ENCODE measurements at places on chromosomes 16 and 17.

- no peak for DNase-seq
Measured at GRCh38 chr17:61159221-61159814, 240.3 kb upstream of the TBX2 start.

DNA sequence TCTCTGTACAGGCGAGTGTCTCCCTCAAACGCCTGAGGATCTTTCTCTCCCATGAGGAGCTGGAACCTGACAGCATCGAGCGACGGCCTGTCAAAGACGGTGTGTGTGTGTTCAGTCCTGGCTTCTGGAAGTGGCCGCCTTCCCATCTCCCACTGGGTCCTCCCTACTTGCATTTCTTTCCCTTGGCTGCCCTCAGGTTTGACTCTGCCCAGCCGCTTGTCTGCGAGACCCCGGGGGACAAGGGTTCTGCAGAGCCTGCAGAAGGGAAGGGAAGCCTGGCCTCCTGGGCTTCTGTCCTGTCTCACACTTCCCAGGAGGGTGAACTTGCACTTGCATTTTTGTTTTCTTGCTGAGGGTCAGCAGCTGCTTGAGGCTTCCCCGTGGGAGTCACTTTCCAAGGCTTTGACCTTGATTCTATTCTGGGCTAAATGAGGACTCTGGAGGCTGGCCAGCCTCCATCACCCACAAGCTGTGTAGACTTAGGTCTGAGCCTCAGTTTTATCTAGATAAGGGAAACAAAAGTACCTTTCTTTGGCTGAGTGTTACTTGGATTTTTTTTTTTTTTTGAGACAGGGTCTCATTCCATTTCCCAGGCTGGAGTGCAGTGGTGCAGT, 122.3 kb downstream of the ABCC1 start:
- no peak for DNase-seq

DNA sequence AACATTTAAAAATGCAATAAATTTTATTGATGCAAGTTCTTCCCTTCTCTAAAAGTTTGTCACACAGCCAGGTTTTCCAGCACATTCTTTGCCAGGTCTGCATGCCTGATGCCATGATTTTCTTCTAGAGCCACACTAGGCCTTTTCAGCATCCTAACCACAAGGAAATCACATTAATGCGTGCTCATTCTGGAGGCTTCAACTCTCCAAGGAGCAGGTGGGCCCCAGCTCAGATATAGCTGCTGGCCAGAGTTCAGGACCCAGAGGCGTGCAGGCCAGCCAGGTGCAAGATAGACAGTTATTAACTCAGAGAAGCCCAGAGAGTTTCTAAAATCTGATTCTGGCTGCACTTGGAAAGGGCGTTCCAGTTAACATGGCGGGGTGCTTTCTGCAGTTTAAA, 124.5 kb upstream of the MAF start:
- DNase-seq, result no peak

- no peak for DNase-seq
Measured at GRCh38 chr17:54867634-54868033, 33.0 kb upstream of the TOM1L1 start.

GRCh38 chr16:3094289-3095027, 4.6 kb downstream of the ZSCAN10 start:
- DNase-seq, result no peak

GRCh38 chr17:41717408-41718286, 5.5 kb downstream of the GAST start:
- DNase-seq, result no peak

- no peak for DNase-seq
Measured at GRCh38 chr17:47176389-47176826, 12.7 kb downstream of the CDC27 start.

- DNase-seq, result peak; percentile 2
Measured at GRCh38 chr16:13866073-13866472, 53.9 kb upstream of the ERCC4 start.

DNA sequence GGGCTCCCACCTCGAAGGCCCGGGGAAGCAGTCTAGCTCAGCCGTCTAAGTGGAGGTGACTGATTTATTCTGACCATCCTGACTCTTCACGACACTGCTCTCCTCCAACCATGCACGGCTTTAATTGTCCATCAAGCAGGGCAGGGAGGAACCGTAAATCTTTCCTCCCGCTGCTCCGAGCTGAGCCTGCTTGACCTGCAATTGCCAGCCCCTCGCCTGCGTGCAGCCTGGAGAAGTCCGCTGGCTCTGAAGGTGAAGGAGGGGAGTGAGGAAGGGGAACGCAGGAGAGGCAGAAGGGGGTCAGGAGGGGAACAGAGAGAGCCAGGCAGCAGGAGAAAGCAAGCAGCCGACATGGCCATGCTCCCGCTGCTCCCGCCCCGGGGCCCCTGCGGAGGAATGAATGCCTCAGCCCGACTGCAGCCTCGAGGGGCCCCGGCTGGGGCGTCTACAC, 10.1 kb downstream of the RBFOX3 start:
- DNase-seq, result no peak

DNA sequence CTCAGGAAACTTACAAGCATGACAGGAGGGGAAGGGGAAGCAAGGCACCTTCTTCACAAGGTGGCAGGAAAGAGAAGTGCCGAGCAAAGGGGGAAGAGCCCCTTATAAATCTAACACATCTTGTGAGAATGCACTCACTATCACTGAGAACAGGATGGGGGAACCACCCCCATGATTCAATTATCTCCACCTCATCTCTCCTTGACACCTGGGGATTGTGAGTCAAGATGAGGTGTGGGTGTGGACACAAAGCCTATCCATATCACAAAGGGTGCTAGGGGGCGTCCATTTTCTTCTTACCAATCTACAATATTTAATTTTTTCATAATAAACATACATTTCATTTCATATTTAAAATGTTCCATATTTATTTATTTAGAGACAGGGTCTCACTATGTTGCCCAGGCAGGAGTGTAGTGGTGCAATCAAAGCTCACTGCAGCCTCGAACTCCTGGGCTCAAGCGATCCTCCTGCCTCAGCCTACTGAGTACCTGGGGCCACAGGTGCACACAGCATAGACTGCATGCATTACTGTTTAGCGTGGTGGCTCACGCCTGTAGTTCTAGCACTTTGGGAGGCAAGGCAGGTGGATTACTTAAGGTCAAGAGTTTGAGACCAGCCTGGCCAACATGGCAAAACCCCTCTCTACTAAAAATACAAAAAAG, 26.5 kb upstream of the FAAP100 start:
- DNase-seq, result no peak

DNA sequence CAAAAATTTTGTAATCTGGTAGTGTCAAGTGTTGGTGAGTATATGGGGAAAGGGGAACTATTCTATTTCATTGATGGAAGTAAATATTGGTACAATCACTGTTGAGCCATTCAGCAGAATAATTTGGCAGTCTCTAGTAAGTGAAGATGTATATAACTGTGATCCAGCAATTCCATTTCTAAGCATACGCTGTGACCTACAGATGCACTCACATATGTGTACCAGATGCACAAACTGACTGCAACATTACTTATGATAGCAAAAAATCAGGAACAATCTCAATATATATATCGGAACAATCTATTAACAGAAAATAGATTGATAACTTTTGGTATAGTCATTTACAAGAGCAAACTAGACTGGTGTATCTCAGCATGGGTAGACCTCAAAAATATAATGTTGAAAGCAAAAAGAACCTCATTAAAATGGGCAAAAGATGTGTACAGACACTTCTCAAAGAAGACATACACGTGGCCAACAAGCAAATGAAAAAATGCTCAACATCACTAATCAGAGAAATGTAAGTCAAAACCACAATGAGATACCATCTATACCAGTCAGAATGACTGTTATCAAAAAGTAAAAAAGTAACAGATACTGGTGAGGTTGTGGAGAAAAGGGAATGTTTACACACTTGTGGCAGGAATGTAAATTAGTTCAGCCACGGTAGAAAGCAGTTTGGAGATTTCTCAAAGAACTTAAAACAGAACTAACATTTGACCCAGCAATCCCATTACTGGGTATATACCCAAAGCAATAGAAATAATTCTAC, 20.7 kb downstream of the ADAP2 start:
- DNase-seq, result no peak

- DNase-seq, result no peak
Measured at GRCh38 chr17:15232517-15232915, 32.6 kb downstream of the PMP22 start.

DNA sequence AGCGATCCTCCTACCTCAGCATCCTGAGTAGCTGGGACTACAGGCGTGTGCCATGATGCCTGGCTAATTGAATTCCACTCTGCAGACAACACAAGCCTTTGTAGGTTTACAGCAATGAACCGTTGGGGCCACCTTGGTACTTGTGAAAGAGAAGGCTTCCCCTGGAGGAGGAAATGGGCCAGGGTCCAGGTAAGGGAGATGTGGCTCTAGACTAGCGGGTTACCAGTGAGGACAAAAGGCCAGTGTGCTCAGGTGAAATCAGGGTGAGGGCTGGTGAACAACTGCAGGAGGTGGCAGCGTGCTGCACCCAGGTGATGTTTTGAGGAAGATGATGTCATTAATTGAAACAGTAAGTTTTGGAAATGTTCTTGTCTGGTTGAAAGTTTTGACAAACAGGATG, 6.7 kb downstream of the SDR42E1 start:
- no peak for DNase-seq

DNA sequence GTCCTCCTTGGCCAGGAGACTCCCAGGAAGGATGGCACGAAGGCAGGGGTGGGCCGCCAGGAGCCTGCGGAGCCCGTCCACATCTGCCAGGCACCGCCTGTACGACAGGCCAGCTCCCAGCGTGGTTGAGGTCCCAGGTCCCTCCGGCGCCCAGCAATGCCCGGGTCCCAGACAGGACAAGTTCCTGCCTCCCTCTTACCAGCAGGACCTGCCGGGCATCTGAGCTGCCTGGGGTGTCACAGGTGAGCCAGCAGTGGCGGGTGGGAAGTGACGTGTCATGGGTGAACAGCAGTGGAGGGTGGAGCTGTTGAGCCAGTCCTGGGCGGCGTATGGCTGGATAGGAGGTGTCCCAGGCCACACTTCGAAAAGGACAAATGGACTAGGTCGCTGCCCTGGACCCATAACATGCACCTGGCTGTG, 15.7 kb upstream of the BAHCC1 start:
- no peak for DNase-seq

DNA sequence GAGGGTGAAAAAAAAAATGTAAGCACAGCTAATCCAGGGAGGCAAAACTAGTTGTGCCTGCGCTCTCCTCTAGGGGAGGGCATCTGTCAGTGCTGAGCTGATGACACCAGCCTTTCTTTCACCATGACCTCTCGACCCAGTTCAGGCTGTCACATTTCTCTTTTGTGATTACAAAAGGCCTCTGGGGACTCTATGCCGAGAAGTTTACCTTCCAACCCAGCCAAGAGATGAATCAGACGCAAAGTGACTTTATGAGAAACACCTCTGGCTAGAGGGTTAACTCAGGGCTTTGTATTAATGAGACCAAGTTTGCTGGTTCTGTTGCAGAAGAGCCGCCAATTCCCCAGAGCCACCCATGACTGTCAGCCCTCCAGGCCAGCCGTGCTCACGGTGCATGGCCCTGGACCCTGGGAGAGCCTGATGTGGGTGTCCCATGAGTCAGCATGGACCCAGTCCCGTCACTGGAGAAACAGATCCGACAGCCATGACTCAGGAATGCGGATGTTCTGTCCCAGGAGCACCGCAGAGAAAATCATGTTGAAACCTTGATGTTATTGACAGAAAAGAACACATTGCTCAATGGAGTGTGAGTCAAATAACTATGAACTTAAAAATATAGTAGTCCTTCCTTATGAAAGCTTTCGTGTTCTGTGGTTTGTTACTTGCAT, 437.2 kb downstream of the HS3ST3B1 start:
- DNase-seq, result no peak

DNA sequence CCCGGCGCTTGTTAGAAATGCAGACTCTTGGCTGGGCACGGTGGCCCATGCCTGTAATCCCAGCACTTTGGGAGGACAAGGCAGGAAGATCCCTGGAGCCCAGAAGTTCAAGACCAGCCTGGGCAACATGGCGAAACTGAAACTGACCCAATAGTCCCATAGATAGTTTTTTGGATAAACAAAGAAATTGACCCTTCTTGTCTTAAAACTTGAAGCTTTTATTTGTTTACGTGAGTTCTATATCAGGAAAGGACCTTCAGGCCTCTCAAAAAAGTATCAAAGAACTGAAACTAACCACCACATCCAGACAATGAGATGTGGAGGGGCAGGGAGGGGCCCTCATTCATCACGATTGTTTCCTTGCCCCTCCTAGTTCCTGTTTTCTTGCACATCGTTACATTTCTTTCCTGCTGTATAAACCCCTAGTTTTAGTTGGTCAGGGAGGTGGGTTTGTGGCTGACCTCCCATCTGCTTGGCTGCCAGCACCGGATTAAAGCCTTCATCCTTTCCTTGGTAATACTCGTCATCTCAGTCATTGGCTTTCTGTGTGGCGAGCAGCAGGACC, 29.9 kb upstream of the PRM1 start:
- no peak for DNase-seq

DNA sequence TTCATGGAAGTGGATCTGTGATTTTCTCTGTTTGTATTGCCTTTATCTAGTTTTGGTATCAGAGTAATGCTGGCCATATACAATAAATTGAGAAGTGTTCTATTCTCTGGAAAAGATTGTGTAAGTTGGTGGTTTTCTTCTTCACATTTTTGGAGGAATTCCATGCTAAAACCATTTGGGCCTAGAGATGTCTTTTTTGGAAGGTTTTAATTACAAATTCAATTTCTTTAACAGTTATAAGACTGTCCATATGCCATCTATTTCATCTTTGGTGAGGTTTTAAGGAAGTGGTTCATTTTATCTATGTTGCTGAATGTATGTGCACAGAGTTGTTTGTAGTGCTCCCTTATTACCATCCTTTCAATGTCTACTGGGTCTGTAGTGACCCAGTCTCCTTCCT, 46.0 kb downstream of the CACNG1 start:
- no peak for DNase-seq

- DNase-seq, result no peak
Measured at GRCh38 chr16:20727181-20727580, 14.4 kb downstream of the THUMPD1 start.

DNA sequence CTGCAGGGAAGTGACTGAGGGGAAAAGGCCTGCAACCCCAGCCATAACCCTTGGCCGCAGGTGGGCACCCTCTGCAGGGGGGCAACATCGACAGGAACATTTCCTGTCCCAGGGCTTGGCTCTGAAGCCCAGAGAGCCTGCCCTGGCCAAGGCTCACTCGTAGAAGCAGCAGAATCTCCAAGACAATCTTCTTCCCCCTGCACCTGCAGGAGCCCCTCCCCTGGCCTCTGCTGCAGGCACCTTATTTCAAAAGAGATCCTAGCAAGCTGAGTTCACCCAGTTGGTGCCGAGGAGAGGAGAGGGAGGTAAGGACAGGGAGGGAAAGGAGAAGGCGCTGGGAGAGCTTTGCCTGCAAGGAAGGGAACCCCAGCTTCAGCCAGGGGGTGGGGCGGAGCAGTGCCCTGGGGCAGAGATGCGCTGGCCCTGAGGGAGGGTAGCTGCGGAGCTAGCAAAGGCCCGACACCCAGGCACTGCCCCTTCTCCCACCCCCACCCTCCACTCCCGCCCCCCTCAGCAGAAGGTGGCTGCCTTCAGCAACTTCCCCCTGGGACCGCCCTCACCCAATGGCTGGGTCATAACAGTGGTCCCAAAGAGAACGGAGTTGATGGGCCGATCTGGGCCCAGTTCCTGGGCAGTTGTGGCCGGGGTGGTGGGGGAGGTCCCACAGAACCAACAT, 104.3 kb upstream of the TNRC6C start:
- DNase-seq, result no peak

- no peak for DNase-seq
Measured at GRCh38 chr16:1407753-1408152, 6.8 kb downstream of the UNKL start.

All from stimulated activated CD4-positive, alpha-beta T cell treated with anti-CD3 and anti-CD28 coated beads, Interleukin-1b, Interleukin-23, amount 100 ng/mL, for 24 hours (primary cell).